ENCODE measurements at places on chromosomes 2 and 18. TPM values are rescaled to one million over a fixed set of nuclear protein-coding genes. Genes with fewer than 3 reads are reported as not detected.
A peak's percentile ranks its signal among the peaks of the same experiment; 100 is the strongest.

CHST9 gene
- polyA plus RNA-seq: 10.8 TPM

DNA sequence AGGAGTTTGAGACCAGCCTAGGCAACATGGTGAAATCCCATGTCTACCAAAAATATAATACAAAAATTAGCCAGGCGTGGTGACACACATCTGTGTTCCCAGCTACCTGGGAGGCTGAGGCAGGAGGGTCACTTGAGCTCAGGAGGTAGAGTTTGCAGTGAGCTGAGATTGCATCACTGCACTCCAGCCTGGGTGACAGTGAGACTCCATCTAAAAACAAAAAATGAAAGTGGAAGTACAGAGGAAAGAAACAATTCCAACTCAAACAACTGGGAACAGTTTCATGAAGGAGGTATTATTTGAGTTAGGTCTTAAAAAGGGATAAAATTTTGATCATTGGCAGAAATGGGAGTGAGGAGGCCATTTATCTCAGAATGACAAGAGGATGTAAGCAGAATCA is 6.3 kb upstream of the RAB1A start:
- no peak for DNase-seq

ZAP70 gene
- polyA plus RNA-seq: 2.1 TPM

GRB14 gene
- 31.5 TPM for polyA plus RNA-seq

- DNase-seq: peak; percentile 52
Observed at GRCh38 chr18:2997846-2998564, 14.9 kb downstream of the LPIN2 start.

GRCh38 chr2:17323697-17324096 is 194.5 kb downstream of the RAD51AP2 start:
- no peak for DNase-seq

PSMA8 gene
- polyA plus RNA-seq: 0.21 TPM

TACR1 gene
- polyA plus RNA-seq: 6.2 TPM

- DNase-seq: no peak
Observed at GRCh38 chr2:201204655-201205514, 21.9 kb downstream of the CASP10 start.

GRCh38 chr2:129050101-129050500 is 731.4 kb upstream of the HS6ST1 start:
- DNase-seq: no peak

TIMM21 gene
- polyA plus RNA-seq: 71.8 TPM

DNA sequence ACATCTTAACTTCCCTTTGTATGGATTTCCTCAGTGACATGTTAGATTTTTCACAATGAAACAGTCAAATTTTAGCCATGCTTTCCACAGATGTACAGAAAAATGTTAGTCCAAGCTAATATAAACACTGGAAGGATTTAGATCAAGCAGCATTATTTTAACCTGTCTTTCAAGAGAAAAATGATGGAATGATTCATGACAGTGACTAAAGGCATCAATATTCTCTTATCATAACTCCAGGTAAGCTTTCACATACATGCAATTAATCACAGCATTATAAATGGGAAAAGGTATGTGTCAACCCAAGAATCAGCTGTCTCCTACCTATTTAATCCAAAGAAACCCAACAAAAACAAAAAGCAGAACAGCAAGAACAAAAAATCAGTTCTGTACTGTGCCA is 92.7 kb downstream of the NCKAP5 start:
- no peak for DNase-seq

- no peak for DNase-seq
Observed at GRCh38 chr18:59029663-59030429, 109.8 kb upstream of the SEC11C start.

GRCh38 chr2:237306787-237307170 is 107.2 kb downstream of the COL6A3 start:
- DNase-seq: no peak

- no peak for DNase-seq
Observed at GRCh38 chr18:8084160-8084559, 517.0 kb downstream of the PTPRM start.

DNA sequence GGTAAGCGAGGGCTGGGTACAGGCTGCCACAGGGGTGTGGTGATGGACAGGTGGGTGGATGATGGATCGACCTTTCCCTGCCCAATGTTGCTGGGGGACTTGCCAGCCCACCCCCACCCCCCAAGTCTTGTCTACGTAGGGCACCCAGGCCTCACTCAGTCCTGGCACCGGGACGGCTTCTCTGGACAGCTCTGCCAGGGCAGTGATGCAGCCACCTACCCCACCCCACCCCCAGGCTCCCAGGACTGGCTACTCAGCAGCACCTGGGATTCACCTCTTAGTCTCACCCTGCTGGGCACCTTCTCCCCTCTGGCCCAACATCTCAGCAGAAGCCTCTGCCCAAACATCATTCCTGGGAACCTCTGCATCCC is 55.7 kb downstream of the ANKMY1 start:
- DNase-seq: no peak

DNA sequence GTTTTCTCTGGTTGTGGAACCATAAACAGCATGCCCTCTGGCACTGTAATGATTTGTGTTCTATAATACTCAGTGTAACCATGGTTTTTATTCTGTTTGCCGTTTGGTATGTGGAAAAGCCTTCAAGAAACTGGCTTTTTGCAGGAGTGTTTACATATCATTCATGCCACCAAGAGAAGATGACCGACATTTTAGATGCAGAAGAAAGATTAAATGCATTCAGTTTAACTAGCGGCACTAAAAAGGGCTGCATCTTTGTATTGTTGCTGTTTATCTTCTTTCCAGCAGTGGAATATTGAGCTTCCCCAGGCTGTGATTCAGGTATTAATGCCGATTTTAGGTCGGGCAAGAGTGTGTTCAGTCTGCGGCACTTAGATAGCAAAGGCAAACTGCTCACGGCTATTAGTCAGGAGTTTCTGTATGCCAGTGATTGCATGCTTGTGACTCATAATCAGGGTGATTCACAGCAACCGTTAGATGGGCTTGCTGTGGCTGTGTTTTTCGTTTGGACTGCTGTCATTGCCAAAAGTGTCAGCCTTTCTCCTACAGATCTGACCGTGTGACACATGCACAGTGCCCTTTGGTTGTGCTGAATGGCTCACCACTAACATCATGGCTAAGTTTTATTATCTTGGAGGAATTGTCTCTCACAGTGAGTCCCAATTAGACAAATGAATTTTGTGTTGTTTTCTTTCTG is 479.7 kb downstream of the PARD3B start:
- no peak for DNase-seq

LRP1B gene
- 31.8 TPM for polyA plus RNA-seq

DNA sequence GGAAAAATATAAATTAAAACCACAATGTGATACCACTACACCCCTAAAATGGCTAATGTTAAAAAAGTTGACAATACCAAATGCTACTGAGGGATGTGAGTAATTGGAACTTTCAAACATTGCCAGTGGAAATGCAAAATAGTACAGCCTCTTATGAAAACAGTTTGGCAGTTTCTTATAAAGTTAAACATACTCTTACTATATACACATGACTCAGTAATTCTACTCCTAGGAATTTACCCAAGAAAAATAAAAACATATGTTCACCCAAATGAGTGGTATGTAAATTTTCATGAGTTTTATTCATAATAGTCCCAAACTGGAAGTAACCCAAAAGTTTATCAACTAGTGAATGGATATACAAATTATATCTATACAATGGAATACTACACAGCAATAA is 228.0 kb downstream of the CYP26B1 start:
- DNase-seq: no peak

CTNNA2 gene
- 94.0 TPM for polyA plus RNA-seq

- DNase-seq: no peak
Observed at GRCh38 chr18:60413944-60414547, 41.5 kb upstream of the MC4R start.

GRCh38 chr2:176999301-176999700 is 213.3 kb upstream of the HNRNPA3 start:
- DNase-seq: no peak

DNA sequence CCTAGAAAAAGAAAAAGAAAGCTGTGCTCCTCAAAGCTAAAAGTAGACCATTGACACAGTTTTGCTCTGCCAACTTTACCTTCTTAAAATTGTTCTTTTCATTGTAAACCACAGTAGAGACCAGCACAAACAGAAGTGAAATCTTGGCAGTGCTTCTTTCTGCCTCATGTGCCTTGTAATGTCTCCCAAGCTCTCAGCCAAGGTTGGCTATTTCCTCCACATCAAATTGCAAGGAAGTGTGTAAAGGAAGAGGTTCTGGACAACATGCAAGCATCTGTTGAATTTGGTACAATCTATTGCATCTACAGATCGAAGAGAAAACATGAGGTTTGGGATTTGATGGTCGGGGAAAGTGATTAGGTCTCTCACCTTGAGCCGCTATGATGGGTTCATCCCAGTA is 83.3 kb upstream of the PNPT1 start:
- DNase-seq: no peak

SKOR2 gene
- 5.2 TPM for polyA plus RNA-seq

DNA sequence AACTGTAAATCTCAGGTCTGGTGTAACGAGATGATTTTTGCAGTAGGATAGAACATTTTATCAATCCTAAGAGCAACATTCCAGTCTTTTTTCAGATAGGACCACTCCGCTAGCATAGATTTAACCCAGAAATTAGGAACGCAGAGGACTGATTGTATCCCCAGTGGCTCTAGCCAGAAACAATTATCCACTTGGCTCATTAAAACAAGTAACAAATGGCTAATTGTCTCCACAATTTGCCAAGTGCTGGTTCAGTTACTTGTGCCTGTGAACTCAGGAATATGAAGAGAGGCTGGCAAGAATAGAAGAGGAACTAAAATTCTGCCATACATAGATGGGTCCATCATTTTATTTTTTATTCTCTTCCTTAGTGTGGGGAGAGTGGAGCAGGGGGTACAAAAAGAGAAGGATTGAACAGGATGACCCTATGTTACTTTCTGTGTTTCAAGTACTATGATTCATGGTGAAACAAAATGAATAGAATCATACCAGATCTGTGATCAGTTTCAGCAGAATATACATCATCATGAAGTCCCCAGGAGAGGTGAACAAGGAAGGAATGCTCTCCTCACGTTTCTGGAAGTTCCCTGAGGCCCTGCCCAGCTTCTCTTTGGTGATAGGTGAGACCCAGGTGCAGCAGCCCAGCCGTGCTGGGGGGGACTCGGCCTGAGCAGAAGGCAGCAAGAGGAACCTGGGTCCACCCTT is 121.6 kb downstream of the ARL4C start:
- no peak for DNase-seq

DNA sequence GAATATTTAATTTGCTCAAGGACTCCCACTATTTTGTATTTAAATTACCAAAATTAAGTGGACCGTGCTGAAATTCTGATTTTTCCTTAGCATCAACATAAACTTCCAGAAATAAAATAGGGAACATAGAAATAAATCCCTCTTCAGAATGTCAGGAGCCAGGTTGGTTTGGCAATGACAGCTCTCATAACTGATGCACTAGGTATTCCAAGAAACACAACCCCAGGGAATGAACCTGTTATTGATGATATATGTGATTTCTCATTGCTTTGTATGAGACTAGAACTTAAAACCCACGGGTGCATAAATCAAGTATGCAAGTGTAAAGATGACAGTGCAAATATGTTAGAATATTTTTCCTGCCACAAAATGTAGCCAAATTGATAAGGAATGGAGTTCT is 12.8 kb downstream of the SLC5A7 start:
- DNase-seq: no peak

- no peak for DNase-seq
Observed at GRCh38 chr2:207833251-207833751, 63.6 kb upstream of the FZD5 start.

HSPD1 gene
- polyA plus RNA-seq: 316 TPM

CERKL gene
- polyA plus RNA-seq: 6.9 TPM

RGPD3 gene
- 0.20 TPM for polyA plus RNA-seq

- DNase-seq: no peak
Observed at GRCh38 chr2:191280290-191280689, 35.1 kb downstream of the MYO1B start.

DNA sequence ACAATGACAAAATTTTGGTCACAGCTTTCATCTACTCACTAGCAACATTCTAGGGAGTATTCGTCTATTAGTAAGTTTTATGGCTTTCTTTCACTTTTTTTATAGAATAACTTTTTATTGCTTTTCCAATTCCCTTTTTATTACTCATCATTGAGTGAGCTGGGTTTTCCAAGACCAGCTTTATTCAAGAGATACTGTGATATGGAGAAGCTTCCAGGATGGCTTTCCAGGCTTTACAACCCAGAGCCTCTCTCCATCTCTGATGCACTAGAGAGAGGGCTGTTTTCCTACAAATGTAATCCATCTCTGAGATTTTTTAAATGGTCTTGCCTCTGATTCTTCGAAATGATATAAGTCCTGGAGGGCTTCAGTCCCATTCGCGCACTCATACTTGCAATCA is 118.3 kb downstream of the LDLRAD4 start:
- no peak for DNase-seq

DNA sequence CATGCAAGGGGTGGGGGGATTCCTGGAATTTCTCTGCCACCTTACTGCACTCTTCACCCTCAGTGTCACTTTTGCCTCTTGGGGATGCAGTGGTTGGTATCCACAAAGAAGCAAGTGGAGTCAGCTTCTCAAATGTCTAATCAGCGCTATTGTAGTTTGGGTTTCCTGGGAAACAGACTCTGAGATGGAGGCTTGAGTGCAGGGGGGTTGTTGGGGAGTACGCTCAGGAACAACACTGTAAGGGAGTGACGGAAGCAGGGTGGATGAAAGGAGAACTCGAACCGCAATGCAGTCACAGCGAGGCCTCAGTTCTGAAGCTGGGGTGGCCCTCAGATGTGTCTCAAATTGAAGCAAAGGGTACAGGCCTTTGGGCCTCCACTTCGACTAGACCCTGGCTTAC is 73.6 kb upstream of the EPC2 start:
- DNase-seq: no peak

- no peak for DNase-seq
Observed at GRCh38 chr2:28749526-28749925, 2.1 kb upstream of the PPP1CB start.

GRCh38 chr2:204272089-204272488 is 273.2 kb upstream of the PARD3B start:
- peak; percentile 41 for DNase-seq

IL36RN gene
- polyA plus RNA-seq: not detected

- no peak for DNase-seq
Observed at GRCh38 chr2:108193251-108193650, 46.5 kb upstream of the SULT1C3 start.

- DNase-seq: no peak
Observed at GRCh38 chr2:187263675-187264560, 184.1 kb downstream of the CALCRL start.

DNA sequence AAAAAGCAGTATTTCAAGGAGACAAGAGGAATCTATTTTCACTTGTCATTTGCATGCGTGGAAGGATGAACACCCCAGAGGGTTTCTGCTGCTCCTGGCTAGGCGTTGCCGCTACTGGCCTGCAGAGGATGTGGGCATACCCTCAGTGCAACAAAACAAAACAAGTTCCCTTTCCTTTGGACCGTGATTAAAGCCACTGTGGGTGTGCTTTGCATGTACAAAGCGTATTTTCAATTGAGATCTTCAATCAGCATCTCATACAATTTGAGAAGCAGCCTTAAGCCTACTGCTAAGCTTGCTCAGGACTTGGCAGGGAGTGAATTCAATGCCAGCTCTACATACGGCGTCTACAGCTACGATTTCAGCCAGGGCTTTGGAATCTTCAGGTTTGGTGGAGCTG is 298.4 kb downstream of the LPIN1 start:
- DNase-seq: peak; percentile 67

GRCh38 chr2:73961274-73961673 is 23.4 kb upstream of the TET3 start:
- no peak for DNase-seq

GRCh38 chr2:147451902-147452515 is 392.8 kb upstream of the ACVR2A start:
- peak; percentile 84 for DNase-seq

Measured in spinal cord (tissue), 10 donors.